ENCODE measurements at places on chromosomes 16 and 17. TPM values are rescaled to one million over a fixed set of nuclear protein-coding genes. Genes with fewer than 3 reads are reported as not detected.

Gene PPY
- total RNA-seq: 2.0 TPM

GRCh38 chr17:45135978-45136791, 698 bp downstream of the ACBD4 start:
- no peak for DNase-seq

GRCh38 chr17:32912218-32912897, 15.6 kb upstream of the TMEM98 start:
- DNase-seq: peak; percentile 81

GRCh38 chr17:78947235-78948149, 22.3 kb upstream of the TIMP2 start:
- DNase-seq: no peak

- no peak for DNase-seq
These were observed 12.8 kb upstream of the SLC38A8 start for GRCh38 chr16:84055366-84055765.

Gene GPATCH8
- total RNA-seq: 33.7 TPM

DNA sequence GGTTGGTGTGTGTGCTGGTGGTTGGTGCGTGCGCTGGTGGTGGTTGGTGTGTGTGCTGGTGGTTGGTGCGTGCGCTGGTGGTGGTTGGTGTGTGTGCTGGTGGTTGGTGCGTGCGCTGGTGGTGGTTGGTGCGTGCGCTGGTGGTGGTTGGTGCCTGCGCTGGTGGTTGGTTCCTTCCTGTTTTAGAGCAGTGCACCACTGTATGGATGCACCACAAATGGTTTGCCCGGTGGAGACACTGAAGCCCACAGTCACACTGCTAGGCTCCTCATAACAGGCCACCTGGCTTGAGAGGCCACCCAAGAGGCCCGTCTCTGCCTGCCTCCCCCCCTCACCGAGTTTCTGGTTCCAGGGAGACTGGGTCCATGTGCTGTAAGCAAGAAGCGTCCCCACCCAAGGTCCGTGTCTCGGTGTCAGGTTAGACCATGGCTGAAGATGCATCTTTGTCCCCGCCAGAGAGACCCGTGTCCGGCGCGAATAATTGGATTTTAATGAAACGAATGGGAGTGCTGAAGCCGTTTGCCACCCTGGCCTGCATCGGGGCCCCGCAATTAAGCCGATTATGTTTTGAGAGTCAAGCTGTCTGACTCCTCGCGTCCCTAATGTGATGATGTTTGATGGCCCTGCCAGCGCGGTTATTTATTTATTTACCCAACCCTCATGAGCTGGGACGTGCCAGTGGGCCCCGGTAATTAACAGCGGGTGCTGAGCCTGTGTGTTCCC, 161.3 kb upstream of the GSE1 start:
- DNase-seq: no peak
